Activated CD4-positive, alpha-beta T cell treated with anti-CD3 and anti-CD28 coated beads, Interleukin-2, amount 10 ng/mL, durations not matched to agents 24 days and 14 days (primary cell): ENCODE measurements at places on chromosomes 11 and 22.

DNA sequence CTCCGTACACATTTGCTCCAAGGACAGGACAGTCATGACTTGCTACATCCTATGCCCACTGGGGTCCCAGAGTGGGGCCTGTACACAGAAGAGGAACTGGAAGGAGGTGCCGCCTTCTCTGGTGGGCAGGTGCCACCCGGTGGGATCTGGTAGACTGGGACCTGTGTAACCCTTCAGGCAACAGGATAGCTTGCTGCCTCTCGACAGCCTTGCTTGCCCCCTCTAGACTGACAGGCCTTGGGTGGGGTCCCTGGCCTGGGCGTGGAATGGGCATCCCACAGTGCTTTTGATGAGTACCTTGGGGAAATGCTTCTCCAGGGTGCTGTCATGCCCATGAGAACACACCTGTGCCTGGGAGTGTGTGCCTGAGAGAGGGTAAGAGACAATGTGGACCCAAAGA lies 15.8 kb downstream of the SHANK3 start:
- H3K27me3 ChIP-seq: peaks cover 17% of the 10 kb centered on the region
- DNase-seq: no peak
- no peak overlapping the region for H3K27ac ChIP-seq

- peaks cover 32% of the 10 kb centered on the region for H3K36me3 ChIP-seq
- DNase-seq: no peak
- peak overlapping the region; percentile 94 for H3K27ac ChIP-seq
- peak overlapping the region; percentile 12 for H3K4me3 ChIP-seq
- H3K4me1 ChIP-seq: peaks cover 73% of the 10 kb centered on the region
Observed at GRCh38 chr11:78338138-78338537, 79.5 kb downstream of the GAB2 start.

- H3K27me3 ChIP-seq: no peaks in the 10 kb centered on the region
- peaks cover 91% of the 10 kb centered on the region for H3K36me3 ChIP-seq
- H3K27ac ChIP-seq: peak overlapping the region; percentile 70
- H3K4me3 ChIP-seq: peak overlapping the region; percentile 94
Observed at GRCh38 chr11:12200991-12201985, 90.9 kb downstream of the MICAL2 start.

- H3K27me3 ChIP-seq: no peaks in the 10 kb centered on the region
- H3K27ac ChIP-seq: no peak overlapping the region
- DNase-seq: no peak
Observed at GRCh38 chr22:20219667-20220628, 48.2 kb downstream of the RTN4R start.

DNA sequence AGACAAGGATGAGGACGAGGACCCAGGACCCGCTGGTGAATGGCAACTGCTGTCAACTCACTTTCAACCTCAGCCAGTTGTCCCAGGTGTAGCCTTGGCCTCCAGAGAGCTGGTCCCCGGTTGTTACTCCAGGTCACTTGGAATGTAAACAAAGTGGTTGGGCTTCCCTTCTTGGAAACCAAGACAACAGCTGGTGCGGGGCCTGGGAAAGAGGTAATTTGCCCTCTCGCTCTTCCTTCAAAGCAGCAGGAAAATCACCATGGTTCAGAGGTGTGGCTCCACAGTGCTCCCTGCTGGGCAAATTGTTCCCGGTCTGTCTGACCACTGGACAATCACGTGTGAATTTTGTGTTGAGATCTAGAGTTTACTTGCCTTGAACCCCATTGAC lies 15.0 kb downstream of the SLC1A2 start:
- H3K4me3 ChIP-seq: no peak overlapping the region
- H3K36me3 ChIP-seq: no peaks in the 10 kb centered on the region
- H3K27me3 ChIP-seq: peaks cover 14% of the 10 kb centered on the region
- no peak overlapping the region for H3K27ac ChIP-seq
- peak; percentile 63 for DNase-seq

DNA sequence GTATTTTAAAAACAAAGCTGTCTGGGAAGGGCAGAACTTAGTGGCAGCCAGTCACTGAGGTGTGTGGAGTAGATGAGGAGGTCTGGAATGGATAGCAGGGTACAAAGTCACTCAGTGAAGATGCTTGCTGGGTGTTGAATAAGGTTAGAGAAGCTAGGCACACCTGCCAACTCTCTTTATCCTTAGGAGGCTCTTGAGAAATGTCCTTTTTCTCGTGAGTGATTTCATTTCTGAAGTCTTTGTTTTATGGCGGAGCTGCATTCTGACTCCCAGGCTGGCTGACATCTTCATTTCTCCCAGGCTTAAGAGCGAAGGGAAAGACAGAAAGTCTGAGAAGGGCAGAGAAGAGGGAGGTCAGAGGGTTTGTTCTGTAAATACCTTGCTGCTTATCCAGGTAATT lies 31.0 kb downstream of the CECR2 start:
- no peak for DNase-seq
- H3K4me1 ChIP-seq: peaks cover 2% of the 10 kb centered on the region
- H3K27ac ChIP-seq: no peak overlapping the region
- no peaks in the 10 kb centered on the region for H3K27me3 ChIP-seq
- H3K36me3 ChIP-seq: no peaks in the 10 kb centered on the region

GRCh38 chr11:35907648-35908431 lies 36.0 kb upstream of the LDLRAD3 start:
- no peaks in the 10 kb centered on the region for H3K36me3 ChIP-seq
- H3K27me3 ChIP-seq: peaks cover 7% of the 10 kb centered on the region
- no peak overlapping the region for H3K27ac ChIP-seq
- DNase-seq: no peak
- no peaks in the 10 kb centered on the region for H3K4me1 ChIP-seq
- H3K4me3 ChIP-seq: no peak overlapping the region

DNA sequence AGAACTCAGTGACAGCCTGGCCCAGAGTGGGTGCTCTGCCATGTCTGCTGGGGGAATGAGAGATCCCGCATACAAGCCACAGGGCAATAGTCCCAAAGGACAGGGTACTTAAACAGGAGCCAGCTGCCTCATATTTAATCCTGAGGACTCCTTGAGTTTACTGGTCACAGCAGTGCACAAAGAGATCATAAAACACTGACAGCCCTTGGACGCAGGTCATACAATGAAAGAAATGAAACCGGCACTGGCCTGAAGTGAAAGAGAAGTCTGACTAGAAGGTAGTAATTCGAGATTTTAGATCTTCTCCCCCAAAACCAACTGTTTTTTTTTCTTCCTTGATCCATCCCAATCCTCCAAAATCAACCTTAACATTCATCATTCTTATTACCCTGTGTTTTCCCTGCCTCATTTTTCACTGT lies 299.8 kb upstream of the SYN3 start:
- H3K4me1 ChIP-seq: no peaks in the 10 kb centered on the region
- no peak overlapping the region for H3K4me3 ChIP-seq
- DNase-seq: no peak
- no peaks in the 10 kb centered on the region for H3K36me3 ChIP-seq

DNA sequence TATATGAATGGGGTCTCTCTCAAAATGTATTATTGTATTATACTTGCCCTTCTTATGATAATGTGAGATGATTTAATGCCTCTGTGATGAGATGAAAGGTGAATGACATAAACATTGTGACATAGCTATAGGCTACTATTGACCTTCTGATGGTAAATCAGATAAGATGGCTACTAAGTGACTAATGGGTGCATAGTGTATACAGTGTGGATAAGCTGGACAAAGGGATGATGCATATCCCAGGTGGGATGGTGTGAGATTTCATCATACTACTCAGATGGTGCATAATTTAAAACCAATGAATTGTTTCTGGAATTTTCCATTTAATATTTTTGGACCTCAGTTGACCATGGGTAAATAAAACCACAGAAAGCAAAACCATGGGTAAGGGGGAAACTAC lies 243.5 kb downstream of the SBF2 start:
- no peaks in the 10 kb centered on the region for H3K4me1 ChIP-seq
- H3K27ac ChIP-seq: no peak overlapping the region
- H3K27me3 ChIP-seq: no peaks in the 10 kb centered on the region
- H3K36me3 ChIP-seq: no peaks in the 10 kb centered on the region

GRCh38 chr22:35683560-35683959 lies 34.1 kb upstream of the APOL5 start:
- no peak overlapping the region for H3K4me3 ChIP-seq
- peaks cover 3% of the 10 kb centered on the region for H3K27me3 ChIP-seq
- DNase-seq: no peak
- H3K27ac ChIP-seq: no peak overlapping the region
- H3K36me3 ChIP-seq: peaks cover 4% of the 10 kb centered on the region

- no peaks in the 10 kb centered on the region for H3K4me1 ChIP-seq
- H3K27ac ChIP-seq: no peak overlapping the region
- no peak overlapping the region for H3K4me3 ChIP-seq
- no peaks in the 10 kb centered on the region for H3K36me3 ChIP-seq
- DNase-seq: no peak
Observed at GRCh38 chr11:28833670-28834069, 725.5 kb downstream of the METTL15 start.

DNA sequence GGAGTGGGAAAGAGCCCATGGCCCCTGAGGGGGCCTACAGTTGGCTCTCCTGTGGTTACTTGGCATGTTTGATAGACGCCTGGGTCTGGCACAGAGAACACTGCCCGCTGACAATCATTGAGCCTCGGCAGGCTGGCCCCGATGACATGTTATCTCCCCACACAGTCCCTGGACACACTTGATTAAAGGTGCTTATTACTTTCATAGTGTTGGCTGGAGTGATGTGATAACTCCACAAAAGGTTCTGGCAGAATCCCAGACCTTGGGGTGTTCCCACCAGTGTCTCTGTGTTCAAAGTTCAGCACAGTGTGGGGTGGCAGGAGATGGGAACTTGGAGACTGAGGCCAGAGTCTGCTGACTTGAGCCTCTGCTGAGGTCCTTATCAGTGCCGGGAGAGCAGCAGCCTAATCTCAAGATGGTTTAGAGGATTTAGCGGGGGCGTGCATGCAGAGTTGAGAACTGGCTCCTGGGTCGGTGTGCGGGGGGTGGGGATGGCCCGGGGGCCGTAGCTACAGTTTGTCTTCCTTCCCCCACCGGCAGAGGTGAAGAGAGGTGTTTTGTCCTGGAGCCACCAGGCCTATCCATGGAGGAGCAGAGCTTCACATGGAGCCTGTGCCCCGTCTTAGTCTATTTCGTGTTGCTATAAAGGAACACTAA lies 22.5 kb downstream of the PARVB start:
- peak overlapping the region; percentile 52 for H3K27ac ChIP-seq
- peaks cover 53% of the 10 kb centered on the region for H3K4me1 ChIP-seq
- no peak overlapping the region for H3K4me3 ChIP-seq
- DNase-seq: no peak

- H3K4me1 ChIP-seq: peaks cover 11% of the 10 kb centered on the region
- peaks cover 35% of the 10 kb centered on the region for H3K36me3 ChIP-seq
- peak; percentile 97 for DNase-seq
- H3K27me3 ChIP-seq: no peaks in the 10 kb centered on the region
- peak within 1 kb of the TSS; percentile 90 for H3K27ac ChIP-seq
Observed at GRCh38 chr11:111870886-111871692, at the start of gene ALG9. Gene ALG9, minus strand, starts transcription at chr11:111871581. Its CDS starts 99 bp downstream, at chr11:111871482.

DNA sequence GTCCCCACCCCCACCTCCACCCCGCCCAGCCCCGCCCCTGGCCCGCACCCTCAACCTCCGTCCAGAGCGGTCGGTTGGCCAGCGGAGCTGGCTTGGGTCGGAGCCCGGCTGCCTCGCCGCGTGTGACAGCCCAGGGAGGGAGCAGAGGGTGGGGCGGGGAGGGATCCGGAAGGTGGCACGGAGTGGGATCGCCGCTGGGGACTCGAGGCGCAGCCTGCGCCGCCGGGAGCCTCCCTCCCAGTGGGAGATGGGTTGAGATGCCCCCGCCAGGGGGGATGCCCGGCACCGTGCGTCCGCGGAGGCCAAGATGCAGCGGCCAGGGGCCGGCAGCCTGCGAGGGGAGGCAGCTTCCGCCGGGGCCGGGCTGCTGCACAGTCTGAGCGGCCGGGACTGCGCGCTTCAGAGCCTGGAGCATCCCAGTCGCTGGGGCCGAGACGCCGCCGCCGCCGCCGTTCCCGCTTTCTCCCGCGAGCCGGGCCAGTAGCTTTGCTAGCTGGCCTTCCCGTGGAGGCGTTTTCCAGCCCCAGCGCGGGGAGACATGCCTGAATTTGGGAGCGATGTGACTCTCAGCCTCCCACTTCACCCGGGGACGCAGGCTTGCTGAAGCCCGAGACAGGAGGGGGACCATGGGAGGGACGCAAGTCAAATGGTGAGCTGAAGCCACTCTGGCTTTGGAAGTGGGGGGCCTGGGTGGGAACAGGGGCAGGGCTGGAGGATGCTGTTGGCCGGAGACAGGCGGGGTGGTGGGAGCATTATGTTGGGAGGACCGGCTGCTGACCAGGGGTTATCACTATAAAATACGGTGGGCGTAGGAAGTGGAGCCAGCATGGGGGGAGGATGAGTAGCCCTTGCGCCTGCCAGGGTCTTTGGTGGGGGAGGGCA lies 40.2 kb downstream of the DIXDC1 start:
- peaks cover 13% of the 10 kb centered on the region for H3K4me1 ChIP-seq
- H3K36me3 ChIP-seq: peaks cover 26% of the 10 kb centered on the region
- H3K27ac ChIP-seq: no peak overlapping the region
- peaks cover 6% of the 10 kb centered on the region for H3K27me3 ChIP-seq

GRCh38 chr11:32213223-32213622 lies 122.3 kb downstream of the RCN1 start:
- peak; percentile 56 for DNase-seq
- no peaks in the 10 kb centered on the region for H3K27me3 ChIP-seq
- no peak overlapping the region for H3K27ac ChIP-seq

- H3K4me3 ChIP-seq: no peak overlapping the region
- no peaks in the 10 kb centered on the region for H3K27me3 ChIP-seq
- H3K27ac ChIP-seq: no peak overlapping the region
- DNase-seq: no peak
- no peaks in the 10 kb centered on the region for H3K36me3 ChIP-seq
Observed at GRCh38 chr11:104033561-104033960, 2.9 kb upstream of the DDI1 start.

DNA sequence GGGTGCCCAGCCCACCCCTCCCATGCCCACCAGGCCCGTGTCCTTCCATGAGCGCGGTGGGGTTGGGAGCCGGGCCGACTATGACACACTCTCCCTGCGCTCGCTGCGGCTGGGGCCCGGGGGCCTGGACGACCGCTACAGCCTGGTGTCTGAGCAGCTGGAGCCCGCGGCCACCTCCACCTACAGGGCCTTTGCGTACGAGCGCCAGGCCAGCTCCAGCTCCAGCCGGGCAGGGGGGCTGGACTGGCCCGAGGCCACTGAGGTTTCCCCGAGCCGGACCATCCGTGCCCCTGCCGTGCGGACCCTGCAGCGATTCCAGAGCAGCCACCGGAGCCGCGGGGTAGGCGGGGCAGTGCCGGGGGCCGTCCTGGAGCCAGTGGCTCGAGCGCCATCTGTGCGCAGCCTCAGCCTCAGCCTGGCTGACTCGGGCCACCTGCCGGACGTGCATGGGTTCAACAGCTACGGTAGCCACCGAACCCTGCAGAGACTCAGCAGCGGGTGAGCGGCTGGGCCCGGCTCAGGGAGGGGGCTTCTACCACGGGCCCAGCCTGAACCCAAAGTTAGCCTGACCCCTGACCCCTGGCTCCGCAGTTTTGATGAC lies 3.0 kb downstream of the PKP3 start:
- peaks cover 7% of the 10 kb centered on the region for H3K27me3 ChIP-seq
- no peaks in the 10 kb centered on the region for H3K4me1 ChIP-seq

DNA sequence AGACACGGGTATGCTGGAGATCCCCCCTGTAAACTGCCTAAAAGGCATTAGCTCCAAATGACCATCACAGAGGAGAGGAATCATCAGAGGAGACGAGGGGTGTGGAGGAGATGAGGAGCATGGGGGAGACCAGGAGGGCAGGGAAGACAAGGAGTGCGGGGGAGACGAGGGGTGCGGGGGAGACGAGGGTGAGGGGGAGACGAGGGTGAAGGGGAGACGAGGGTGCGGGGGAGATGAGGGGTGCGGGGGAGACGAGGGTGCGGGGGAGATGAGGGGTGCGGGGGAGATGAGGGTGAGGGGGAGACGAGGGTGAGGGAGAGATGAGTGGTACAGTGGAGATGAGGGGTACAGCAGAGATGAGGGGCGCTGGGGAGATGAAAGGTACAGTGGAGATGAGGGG lies 17.5 kb upstream of the GAL start:
- H3K4me3 ChIP-seq: no peak overlapping the region
- H3K27ac ChIP-seq: no peak overlapping the region
- H3K36me3 ChIP-seq: no peaks in the 10 kb centered on the region
- H3K27me3 ChIP-seq: no peaks in the 10 kb centered on the region
- H3K4me1 ChIP-seq: no peaks in the 10 kb centered on the region
